ENCODE measurements at places on chromosomes 5 and 9. TPM values are rescaled to one million over a fixed set of nuclear protein-coding genes. Genes with fewer than 3 reads are reported as not detected.

- DNase-seq, result no peak
Measured at GRCh38 chr5:121937762-121938161, 24.0 kb upstream of the SRFBP1 start.

- no peak for DNase-seq
Measured at GRCh38 chr5:173637340-173637739, 20.9 kb upstream of the BOD1 start.

DNA sequence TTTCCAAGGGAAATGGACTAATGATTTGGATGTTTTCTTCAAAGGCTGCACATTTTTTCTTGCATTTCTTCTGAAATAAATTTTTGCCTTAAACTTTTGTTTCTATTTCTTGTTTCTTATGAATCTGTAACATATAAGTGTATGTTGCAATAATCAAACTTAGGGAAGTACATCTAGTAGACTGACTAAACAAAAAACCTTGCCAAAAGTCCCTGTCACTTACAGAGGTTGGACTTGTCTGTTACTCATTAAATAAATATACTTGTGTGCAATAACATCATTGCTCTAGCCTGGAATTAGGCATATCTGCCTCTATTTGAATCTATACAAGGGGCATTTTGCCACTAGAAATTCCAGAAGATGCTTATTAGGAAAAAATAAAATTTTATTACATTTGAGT lies 56.6 kb downstream of the C6 start:
- no peak for DNase-seq

The FAT2 gene
- under 0.01 TPM for total RNA-seq

The PAXX gene
- total RNA-seq, result 17.9 TPM

GRCh38 chr5:40551496-40552491 lies 127.9 kb upstream of the PTGER4 start:
- DNase-seq, result peak; percentile 85

The PTPN3 gene
- 3.6 TPM for total RNA-seq

DNA sequence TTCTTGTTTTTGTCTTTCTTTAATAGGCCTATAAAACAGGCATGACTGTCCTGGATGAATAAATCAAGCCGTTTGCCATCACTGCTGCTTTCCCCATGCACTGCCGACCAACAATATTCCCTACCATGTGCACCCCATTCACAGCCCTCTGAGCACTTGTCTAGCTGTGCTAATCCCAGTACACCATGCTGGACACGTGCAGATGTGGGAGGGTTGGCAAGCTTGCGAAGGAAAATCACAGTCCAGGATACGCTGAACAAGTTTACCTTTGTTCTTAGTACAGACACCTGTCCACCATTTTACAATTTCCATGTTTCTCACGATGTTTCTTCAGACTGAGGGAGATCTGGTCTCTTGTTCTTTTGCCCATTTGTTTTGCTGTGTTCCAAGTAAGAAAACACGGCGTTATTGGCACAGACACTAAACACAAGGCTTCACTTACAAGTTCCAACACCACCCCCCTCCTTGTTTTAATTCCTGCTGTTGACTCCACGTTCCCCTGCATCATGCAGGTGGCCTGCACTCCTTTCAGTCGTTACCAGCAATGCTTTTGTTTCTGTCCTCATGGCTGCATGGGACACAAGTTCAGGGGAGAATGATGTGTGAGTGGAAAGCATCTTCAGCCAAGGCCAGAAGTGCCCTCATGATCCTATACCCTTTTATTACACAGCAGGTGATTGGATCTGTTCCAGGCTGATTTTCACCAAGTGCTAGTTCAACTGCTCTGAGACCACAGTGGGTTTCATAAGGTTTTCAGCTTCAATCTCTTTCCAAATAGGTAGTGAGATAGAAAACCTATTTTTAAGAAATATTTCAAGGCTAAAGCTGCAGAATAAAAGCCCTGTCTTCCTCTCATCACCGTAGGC lies 608.9 kb downstream of the IRX1 start:
- DNase-seq, result no peak

GRCh38 chr5:9408964-9409363 lies 136.9 kb downstream of the SEMA5A start:
- DNase-seq, result no peak

DNA sequence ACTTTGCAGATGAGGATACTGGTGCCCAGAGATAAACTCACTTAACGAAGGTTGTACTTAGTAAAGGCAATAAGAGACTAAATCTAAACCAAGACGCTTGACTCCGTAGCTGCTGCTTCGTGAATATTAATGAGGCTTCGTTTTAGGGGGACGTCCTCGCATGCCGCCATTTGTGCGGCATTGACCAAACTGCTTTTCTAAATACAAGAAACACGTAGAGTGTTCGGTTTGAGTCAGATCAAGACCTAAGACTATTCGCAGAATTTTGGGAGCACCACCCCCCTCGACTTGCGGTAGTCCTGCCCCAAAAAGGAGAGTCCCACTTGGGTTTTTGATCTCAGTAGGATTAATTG lies 1.1 kb downstream of the NPM1 start:
- DNase-seq, result no peak

All from dermis blood vessel endothelial cell (primary cell).